Activated CD4-positive, alpha-beta T cell treated with anti-CD3 and anti-CD28 coated beads, Interleukin-2, amount 10 ng/mL, durations not matched to agents 7 days and 5 days (primary cell): ENCODE measurements at places on chromosomes 6 and 20. TPM values are rescaled to one million over a fixed set of nuclear protein-coding genes. Genes with fewer than 3 reads are reported as not detected.

GRCh38 chr20:37907330-37907676 lies 4.4 kb downstream of the VSTM2L start:
- H3K4me3 ChIP-seq: no peak overlapping the region
- H3K27me3 ChIP-seq: peaks cover 26% of the 10 kb centered on the region
- no peak for DNase-seq
- no peak overlapping the region for H3K27ac ChIP-seq

DNA sequence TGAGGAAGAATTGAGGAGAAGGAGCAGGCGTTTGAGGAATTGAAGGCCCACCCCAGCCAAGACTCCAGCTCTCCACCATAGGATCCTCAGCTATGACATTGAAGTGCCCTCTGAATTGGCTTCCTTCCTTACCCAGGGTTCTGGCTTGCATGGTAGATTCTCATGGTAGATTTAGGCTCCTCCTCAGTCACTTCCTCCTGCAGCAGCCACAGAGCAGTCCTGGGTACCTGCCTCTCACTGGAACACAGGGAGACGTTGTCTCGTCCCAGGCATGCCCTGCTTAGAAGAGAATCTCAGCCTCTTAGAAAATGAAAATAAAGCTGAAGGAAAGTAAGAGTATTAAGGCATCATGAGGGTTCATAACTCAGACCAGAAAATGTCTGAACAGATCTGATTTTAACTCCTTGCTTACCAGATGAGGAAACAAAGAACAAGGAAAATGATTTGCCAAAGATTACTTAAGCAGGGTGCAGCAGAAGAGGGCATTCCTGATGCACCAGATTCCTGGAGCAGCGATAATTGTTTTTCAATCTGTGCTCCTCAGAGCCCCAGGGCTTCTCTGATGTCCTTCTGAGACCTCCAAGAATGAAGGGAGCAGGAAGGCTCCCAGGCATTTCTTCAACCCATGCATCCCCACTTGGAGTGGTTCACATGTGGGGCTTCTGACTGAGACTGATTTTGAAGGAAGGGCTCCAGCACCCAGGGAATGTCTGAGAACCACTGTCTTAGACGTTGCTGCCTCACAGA lies 219.8 kb downstream of the HIVEP2 start:
- DNase-seq: no peak
- peaks cover 19% of the 10 kb centered on the region for H3K4me1 ChIP-seq
- H3K36me3 ChIP-seq: no peaks in the 10 kb centered on the region

GRCh38 chr6:307874-308273 lies 15.6 kb downstream of the DUSP22 start:
- no peaks in the 10 kb centered on the region for H3K27me3 ChIP-seq
- H3K4me1 ChIP-seq: peaks cover 16% of the 10 kb centered on the region
- peaks cover 6% of the 10 kb centered on the region for H3K36me3 ChIP-seq
- H3K27ac ChIP-seq: no peak overlapping the region
- no peak for DNase-seq

ABHD16B gene
- total RNA-seq: not detected

GNL1 gene
- 59.9 TPM for total RNA-seq

PRR18 gene
- total RNA-seq: not detected
